AG08395 (cell line): ENCODE measurements at places on chromosomes 12 and 14.
A peak's percentile ranks its signal among the peaks of the same experiment; 100 is the strongest.

- no peak for DNase-seq
Measured at GRCh38 chr12:101969-102878, 35.7 kb downstream of the IQSEC3 start.

DNA sequence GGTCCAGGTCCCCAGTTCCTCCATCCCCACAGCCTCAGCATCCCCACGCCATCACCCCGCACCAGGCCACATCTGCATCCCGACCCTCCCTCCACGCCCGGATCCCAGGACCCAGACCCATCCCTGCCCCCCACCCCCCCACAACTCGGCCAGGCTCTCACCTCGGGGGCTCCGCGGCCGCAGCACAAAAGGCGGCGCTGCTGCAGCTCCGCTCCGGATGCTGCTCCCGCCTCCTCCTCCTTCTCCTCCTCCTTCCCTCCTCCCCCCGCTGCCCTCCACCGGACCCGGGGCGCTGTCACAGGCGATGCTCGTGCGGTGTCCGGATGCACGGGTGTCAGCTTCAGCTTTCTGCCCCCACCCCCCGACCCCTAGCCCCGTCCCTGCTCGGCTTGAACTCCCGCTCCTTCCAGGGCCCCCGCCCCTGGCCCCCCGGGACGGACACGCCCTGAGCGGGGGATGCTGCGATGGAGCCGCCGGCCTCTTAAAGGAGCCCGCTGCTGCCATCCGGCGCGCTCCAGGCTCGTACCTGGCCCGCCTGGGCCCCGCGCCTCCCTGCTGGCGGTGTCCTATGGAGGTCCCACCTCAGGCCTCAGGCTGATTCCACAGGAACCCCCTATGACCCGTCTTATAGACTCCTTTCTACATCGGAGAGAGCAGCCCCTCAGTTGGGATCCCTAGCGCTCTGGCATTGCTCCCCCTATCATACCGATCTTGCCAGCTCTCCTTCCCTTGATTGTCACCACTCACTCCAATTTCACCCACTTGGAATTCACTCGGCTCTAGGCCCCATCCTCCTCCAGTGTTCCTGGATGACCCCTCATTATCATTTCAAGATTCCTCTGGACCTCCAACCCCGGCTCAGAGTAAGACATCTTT lies at the start of gene MAP3K12:
Gene MAP3K12, minus strand, starts transcription at position 193 of the 876 bp plus-strand sequence. CDS start 12,067 bp downstream, outside the sequence.
- peak; percentile 25 for DNase-seq

GRCh38 chr12:109461846-109462756 lies 15.0 kb downstream of the KCTD10 start:
- DNase-seq: peak; percentile 95

DNA sequence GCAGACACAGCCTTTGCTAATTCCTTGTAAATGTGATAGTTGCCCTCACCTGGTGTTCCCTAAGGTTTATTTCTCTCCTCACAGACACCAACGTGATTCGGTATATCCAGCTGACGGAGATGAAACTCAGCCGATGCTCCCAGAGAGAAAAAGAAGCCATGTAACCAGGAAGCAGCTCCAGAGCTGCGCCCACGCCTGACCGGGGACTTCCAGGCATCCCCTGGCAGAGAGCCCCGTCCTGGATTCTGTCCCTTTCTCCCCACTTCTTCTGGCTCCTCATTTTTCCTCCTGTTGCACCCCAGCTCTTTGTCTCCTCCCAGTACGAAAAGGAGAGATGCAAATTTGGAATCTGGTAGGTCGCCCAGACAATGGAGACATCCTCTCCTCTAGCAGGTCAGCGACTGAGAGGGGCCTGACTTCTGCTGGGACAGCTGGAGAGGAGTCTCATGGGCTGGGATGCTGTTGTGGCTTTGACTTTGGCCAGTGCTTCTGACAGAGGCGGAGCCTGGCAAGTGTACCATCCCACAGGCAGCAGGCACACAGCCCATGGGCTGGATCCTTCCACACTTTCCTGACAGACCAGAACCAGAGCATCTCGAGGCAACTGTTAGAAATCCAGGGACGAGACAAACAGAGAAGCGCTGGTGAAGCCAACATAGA lies 29.4 kb downstream of the TTC9 start:
- DNase-seq: peak; percentile 50
